WTC11 (cell line): ENCODE measurements at places on chromosomes 1 and 21.
A peak's percentile ranks its signal among the peaks of the same experiment; 100 is the strongest.

- DNase-seq, result no peak
Measured at GRCh38 chr1:115648717-115649691, 7.2 kb downstream of the VANGL1 start.

DNA sequence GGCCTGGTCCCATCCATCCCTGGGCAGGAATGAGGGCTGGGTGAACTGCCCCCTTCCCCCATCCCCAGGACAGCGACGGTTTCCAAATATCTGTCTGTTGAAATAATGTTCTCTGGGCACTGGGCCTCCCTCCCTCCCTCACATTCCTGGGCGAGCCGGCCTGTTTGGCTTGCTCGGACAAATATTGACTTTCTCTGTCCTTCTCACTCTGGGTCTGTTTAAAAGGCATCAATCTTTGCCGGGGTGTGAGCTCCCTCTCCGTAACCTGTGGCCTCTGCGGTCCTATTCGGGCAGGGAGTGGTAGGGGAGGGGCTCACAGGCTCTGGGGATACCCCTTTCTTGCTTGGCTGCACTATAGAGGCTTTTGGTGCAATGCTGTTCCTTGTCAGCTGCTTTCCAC, 40.2 kb downstream of the FOXD2 start:
- no peak for DNase-seq

GRCh38 chr1:228217551-228218344, 9.9 kb downstream of the OBSCN start:
- no peak for DNase-seq

DNA sequence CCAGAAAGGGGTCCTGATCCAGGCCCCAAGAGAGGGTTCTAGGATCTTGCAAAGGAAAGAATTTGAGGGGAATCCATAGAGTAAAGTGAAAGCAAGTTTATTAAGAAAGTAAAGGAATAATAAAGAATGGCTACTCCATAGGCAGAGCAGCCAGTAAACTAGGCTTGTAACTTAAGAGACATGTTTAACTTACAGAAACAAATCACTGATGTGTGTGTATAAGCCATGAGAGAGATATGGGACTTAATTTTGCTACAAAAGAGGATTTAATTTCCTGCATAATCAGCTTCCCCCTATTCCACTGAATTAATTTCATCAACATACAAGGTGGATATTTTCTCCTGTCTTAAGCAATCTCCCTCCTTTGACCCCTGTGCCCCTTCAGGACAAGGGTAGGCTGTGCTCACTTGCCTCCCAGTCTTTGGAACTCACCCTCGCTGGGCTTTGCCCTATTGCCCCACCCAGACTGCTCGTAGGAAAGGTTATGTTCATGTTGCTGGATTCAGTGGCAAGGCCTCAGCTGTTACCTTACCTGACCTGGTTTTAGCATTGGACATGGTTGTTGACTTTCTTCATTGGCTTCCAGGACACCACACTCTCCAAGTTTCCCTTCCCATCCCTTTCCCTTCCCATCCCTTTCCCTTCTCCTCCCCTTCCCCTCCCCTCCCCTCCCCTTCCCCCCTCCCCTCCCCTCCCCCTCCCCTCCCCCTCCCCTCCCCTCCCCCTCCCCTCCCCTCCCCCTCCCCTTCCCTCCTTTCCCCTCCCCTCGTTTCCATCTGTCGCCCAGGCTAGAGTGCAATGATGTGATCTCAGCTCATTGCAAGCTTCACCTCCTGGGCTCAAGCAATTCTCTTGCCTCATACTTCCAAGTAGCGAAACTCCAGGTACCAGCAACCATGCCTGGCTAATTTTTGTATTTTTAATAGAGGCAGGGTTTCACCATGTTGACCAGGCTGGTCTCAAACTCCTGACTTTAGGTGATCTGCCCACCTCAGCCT, 44.6 kb downstream of the TBCE start:
- no peak for DNase-seq

GRCh38 chr1:4170548-4171340, 270.7 kb upstream of the C1orf174 start:
- DNase-seq, result no peak

GRCh38 chr1:155110826-155111225, 16.9 kb upstream of the EFNA1 start:
- no peak for DNase-seq

DNA sequence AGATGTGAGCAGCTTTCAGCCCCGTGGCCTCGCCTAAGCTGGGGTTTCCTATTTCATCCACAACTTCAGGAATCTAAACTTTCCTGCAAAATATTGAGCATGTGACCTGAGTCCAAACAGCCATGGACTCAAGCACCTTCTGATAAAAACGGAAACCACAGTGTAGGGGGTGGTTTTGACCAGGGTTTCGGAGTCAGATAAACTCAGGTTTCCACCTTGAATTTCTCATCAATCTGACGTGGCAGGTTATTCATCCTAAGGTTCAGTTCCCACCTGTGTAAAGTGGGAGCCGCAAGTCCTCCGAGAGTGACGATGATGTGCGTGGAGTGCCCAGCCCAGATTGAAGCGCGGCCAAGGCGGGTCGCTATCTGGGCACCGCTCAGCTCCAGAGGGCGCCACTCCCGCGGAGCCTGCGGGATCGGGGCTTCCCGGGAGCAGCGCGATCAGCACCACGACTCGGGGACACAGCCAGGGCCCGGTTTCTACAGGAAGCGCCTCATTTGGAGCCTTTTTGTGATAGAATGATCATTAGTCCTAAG, 871 bp upstream of the ETS2 start:
- peak; percentile 63 for DNase-seq
